ENCODE measurements at places on chromosomes 1 and 21.
A peak's percentile ranks its signal among the peaks of the same experiment; 100 is the strongest.

DNA sequence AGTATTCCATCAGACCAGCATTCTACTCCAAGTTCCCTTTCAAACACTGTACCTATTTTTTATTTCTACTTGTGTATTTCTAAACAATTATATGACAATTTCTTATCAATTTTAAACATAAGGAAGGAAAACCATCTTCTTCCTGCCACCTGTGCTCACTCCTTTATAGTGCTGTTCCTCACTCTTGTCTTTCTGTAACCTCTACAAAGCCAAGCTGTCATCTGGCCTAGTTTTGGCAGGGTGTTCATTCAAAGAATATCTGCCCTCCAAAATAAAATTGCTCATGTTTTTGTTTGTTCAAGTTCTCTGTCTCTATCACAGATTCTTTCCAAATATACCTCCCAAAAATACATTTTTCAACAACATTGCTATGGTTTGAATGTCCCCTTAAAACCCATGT, 360.2 kb downstream of the VAV3 start:
- DNase-seq = no peak

GRCh38 chr1:6223617-6224016, 12.1 kb downstream of the ICMT start:
- no peak for DNase-seq

- DNase-seq = no peak
Measured at GRCh38 chr1:216630532-216630931, 92.7 kb downstream of the ESRRG start.

DNA sequence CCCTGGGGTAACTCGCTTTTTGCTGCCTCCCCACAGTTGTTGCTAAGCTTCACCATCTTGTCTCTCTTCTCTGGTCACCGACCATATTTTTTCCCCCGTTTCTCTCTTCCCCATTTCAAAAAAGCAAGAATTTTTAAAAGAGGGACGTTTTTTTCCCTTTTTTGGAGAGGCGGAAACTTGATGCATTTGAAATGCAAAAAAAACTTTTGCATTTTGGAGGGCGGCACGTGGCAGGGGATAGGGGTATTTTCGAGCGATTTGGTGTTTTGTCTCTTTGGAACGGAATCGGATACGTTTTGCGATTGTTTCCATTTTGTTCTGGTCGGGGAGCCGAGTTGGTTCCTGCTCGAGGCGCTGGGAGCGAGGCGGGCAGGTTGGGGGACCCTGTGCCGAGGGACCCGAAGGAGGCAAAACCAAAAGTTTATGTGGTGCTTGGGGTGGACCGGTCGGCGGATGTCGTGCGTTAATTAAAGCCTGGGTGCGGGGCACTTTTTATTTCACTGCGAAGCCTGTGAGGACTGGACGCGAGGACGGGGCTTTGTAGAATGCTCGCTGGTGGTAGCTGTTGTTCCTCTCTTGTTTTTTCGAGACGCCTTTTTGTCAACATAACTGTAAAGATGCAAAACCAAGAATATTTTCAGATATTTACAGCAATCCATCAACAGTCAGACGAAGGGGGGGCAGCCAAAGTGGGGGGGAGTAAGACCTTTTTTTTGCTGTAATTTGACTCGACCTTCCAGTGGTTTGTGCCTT, 884 bp downstream of the H3-3A start:
- DNase-seq = peak; percentile 21

DNA sequence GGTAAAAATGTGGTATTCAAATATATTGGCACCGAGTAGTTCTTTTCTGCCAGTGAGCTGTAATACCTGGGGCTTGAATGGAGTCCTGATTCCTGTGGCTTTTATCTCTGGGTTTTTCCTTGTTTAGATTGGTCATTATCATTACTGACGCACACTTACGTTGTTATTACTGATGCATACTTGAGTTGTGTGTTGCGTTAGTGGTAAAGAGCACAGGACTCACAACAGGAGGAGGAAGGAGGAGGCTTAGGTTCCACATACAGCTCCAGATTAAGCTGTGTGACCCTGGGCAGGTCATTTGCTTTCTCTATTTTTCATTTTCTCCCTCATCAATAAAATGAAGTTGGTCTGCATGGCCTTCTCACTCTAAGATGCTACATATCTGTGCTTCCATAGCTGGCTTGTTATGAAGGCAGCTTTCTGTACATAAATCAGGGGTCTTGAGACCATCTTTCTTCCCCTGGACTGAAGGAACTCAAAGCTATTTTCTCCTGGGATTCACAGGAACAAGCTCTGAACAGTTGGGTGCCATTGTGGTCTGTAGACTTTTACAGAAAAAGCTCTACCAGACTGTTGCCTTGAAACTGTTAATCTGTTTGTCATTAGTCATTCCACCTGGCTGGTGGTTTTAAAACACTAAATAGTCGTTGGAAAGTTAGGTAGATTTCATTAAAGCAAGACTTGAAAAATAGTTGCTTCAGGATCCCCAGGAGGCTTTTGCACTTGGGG, 5.6 kb downstream of the ARID1A start:
- no peak for DNase-seq

DNA sequence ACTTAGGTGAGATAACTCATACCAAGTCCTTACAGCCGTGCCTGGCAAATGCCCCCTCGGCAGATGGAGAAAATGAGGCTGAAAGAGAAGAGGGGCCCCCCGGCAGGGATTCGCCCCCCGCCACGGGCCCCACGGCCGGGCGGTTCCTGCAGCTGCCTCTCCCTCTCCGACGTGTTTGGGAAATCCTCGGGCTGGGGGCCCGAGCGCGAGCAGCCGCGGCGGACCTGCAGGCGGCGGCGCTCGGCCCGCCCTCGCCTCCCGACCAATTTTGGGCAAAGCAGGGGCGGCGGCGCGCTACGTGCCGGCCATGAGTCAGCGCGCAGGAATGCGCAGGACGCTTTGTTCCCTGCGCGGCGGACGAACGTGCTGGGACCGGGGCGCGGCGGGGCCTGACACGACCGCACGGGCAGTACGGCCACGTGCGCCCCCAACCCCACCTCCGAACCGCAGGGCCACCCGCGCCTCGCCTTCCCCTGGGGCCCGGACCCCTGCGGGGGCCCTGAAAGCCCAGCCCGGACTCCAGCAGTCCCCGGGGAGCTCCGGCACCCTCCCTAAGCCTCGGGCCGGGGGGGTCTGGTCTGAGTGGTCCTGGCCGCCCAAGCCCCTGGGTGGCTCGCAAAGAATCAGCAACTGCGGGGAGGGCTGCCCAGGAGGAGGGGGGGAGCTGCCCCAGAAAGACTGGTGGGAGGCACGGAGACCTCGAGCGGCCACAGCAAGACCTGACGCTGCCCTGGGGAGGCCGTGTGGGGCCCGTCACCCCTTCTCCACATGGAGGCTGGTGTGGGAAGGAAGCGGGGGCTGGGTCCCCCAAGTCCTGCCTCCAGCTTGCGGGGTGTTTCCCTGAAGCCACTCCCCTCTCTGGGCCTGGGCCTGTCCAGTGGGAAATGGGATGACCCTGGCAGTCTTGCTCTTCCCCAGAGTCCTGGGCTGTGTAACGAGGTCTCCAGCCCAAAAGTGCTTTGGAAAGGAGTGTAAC, 11.9 kb upstream of the EDN2 start:
- DNase-seq = no peak

DNA sequence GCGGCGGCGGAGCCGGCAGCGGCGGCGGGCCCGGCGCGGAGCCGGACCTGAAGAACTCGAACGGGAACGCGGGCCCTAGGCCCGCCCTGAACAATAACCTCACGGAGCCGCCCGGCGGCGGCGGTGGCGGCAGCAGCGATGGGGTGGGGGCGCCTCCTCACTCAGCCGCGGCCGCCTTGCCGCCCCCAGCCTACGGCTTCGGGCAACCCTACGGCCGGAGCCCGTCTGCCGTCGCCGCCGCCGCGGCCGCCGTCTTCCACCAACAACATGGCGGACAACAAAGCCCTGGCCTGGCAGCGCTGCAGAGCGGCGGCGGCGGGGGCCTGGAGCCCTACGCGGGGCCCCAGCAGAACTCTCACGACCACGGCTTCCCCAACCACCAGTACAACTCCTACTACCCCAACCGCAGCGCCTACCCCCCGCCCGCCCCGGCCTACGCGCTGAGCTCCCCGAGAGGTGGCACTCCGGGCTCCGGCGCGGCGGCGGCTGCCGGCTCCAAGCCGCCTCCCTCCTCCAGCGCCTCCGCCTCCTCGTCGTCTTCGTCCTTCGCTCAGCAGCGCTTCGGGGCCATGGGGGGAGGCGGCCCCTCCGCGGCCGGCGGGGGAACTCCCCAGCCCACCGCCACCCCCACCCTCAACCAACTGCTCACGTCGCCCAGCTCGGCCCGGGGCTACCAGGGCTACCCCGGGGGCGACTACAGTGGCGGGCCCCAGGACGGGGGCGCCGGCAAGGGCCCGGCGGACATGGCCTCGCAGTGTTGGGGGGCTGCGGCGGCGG, 1.0 kb downstream of the ARID1A start:
- peak; percentile 38 for DNase-seq

DNA sequence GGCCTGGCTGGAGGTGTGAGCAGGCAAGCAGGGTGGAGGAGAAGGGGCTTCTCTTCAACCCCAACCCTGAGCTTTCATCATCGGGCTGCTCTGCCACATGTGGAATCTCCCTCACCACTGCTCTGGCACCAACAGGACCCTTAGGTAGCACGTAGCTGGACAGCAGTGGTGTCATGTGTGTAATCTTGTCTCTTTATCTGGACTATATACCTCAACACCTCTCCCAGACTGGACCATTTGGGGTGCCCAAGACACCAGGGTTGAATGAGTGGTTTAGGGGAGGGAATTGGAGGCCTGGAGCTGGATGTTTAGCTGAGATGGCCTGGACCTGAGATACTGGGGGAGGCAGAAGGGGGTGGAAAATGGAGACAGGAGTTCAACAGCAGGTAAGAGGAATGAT, 63.0 kb downstream of the UBE2T start:
- no peak for DNase-seq

DNA sequence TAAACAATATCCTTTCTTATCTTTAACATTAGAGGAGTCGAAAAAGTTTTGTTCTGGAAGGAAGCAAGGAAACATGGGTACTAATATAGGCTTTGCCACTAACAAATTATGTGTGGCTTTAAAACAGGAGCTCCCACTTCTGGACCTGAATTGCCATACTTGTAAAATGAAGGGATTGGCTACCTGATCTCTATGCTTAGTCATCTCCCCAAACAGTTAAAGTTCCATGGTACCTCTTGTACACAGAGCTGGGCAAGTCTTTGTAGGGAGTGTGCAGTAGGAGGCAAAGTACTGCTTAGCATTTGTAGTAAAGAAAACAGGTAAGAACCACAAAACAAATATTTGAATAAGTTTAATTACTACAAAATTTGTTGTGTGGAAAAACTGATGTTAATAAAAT, 81.3 kb downstream of the MAST2 start:
- DNase-seq = no peak

- peak; percentile 76 for DNase-seq
Measured at GRCh38 chr1:27284425-27285273, 37.3 kb upstream of the TMEM222 start.

DNA sequence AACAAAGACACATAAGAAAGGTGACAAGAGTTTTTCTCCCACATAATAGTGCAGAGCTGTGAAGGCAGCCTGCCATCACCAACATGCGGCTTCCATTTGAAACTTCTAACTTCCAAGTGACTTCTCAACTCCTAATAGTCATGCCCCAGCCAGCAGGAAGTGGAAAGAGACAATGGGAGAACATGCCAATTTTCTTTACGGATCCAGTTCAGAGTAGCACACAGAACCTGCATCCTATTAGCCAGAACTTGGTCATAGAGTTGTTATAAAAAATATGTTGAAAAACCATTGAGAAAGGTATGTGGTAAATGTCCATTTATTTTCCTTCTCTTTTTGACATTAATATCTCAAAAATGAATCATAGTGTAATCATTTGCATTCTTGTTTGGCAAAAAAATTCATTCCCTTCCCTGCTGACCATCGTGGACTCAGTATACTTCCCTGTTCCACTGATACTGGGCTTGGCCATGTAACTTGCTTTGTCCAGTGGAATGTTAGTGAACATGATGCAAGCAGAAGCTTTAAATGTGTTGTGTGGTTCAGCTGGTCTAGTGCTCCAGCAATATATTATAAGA, 197.4 kb downstream of the SEC16B start:
- DNase-seq = no peak

DNA sequence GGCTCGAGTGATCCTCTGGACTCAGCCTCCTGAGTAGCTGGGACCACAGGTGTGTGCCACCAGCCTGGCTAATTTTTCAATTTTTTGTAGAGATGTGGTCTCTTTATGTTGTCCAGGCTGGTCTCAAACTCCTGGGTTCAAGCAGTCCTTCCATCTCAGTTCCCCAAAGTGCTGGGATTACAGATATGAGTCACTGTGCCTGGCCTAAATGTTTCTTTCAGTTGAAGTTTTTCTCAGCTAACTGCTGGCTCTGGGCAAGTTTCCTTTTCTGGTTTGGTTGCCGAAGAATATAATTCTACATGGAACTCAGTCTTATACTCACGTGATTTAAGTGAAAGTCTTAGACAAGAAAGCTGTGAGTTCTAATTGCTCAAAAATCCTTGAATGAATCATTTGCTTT, 57.0 kb downstream of the SASS6 start:
- DNase-seq = no peak

- no peak for DNase-seq
Measured at GRCh38 chr1:188128761-188129160, 1300.0 kb downstream of the PLA2G4A start.

DNA sequence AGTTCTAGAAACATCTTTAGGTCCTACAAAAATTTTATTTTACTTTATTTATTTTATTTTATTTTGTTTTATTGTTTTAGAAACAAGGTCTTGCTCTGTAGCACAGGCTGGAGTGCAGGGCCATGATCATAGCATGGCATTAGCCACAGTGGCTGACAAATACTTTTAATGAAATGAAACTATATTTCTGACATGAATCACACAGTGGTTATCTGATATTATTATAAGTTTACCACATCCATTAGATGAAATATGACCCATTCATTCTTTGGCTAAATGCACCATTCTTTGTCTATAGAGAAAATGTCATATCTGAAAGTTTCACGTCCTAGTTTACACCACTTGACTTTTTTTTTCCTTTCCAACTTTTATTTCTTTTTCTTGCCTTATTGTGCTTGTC, 613.4 kb upstream of the ADAMTS5 start:
- DNase-seq = no peak

- no peak for DNase-seq
Measured at GRCh38 chr1:94787691-94788090, 32.5 kb upstream of the SLC44A3 start.

DNA sequence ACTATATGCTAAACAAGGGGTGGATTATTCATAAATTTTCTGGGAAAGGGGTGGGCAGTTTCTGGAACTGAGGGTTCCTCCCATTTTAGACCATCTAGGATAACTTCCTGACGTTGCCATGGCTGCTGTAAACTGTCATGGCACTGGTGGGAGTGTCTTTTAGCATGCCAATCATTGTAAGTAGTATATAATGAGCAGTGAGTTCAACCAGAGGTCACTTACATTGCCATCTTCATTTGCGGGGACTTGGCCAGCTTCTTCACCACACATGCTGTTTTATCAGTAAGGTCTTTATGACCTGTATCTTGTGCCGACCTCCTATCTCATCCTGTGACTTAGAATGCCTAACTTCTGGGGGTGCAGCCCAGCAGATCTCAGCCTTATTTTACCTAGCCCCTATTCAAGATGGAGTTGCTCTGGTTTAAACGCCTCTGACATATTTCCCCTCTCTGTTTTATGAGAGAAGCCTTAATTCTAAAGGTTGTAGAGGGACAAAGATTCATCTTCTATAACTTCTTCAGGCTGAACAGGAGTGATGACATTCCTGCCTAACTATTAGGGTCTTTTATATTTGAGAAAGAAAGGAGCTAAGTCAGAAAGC, 60.4 kb downstream of the DIP2A start:
- DNase-seq = no peak

- DNase-seq = no peak
Measured at GRCh38 chr1:200240656-200241055, 169.2 kb downstream of the ZNF281 start.

All from stimulated activated CD8-positive, alpha-beta memory T cell treated with anti-CD3 and anti-CD28 coated beads, Interleukin-4, amount 100 ng/mL, for 1 hour (primary cell).